ENCODE measurements at places on chromosomes 6 and 20. TPM values are rescaled to one million over a fixed set of nuclear protein-coding genes. Genes with fewer than 3 reads are reported as not detected.

Gene SLC9A8
- 27.6 TPM for total RNA-seq

Gene SLC32A1
- total RNA-seq: not detected

Gene TREM2
- total RNA-seq: not detected

Gene THEMIS
- 44.2 TPM for total RNA-seq

Gene C6orf52
- total RNA-seq: 2.4 TPM

Gene HLA-DQB2
- 0.88 TPM for total RNA-seq

Gene TRERF1
- 33.2 TPM for total RNA-seq

Gene LY6G6D
- not detected for total RNA-seq

Gene SLC17A9
- 100 TPM for total RNA-seq

Gene PRKN
- not detected for total RNA-seq

Gene SUMO4
- 23.2 TPM for total RNA-seq

Gene GJA10
- total RNA-seq: not detected

Gene TRIM39
- total RNA-seq: 21.4 TPM

Gene MOCS1
- total RNA-seq: 2.0 TPM

Gene PSMB1
- total RNA-seq: 154 TPM

Gene KLHDC3
- total RNA-seq: 60.8 TPM

Gene C20orf202
- not detected for total RNA-seq

Gene TNXB
- total RNA-seq: 3.8 TPM

Gene PARD6B
- 4.1 TPM for total RNA-seq

Gene ZSCAN23
- 1.5 TPM for total RNA-seq

Gene KCNK5
- 10.9 TPM for total RNA-seq

Gene SNX21
- total RNA-seq: 2.2 TPM

Gene HLA-DQA2
- 1.2 TPM for total RNA-seq

Gene VEGFA
- 36.8 TPM for total RNA-seq

Gene NOTCH4
- total RNA-seq: 1.4 TPM

Gene MMP24
- total RNA-seq: not detected

Gene OR2B2
- total RNA-seq: not detected

Gene CFAP61
- total RNA-seq: not detected

Gene CCDC170
- not detected for total RNA-seq

Gene SLC22A7
- total RNA-seq: not detected

Gene ELOVL4
- 3.9 TPM for total RNA-seq

Gene PLN
- total RNA-seq: not detected

Gene NNAT
- total RNA-seq: 0.53 TPM

Gene TBX18
- total RNA-seq: not detected

Gene TP53TG5
- not detected for total RNA-seq

Gene APCDD1L
- not detected for total RNA-seq

Gene GLP1R
- total RNA-seq: not detected

Gene KCNK16
- total RNA-seq: not detected

Gene TMEM170B
- total RNA-seq: 1.4 TPM

Gene ZNF334
- total RNA-seq: 0.78 TPM

Gene WFDC10B
- not detected for total RNA-seq

Gene ADGRF5
- total RNA-seq: not detected

Gene GMNN
- total RNA-seq: 81.0 TPM

Gene SOX18
- total RNA-seq: not detected

Gene MYL9
- total RNA-seq: not detected

Gene IDH3B
- total RNA-seq: 120 TPM

Gene CLVS2
- total RNA-seq: not detected

Gene SLC17A3
- total RNA-seq: not detected

Gene SLC22A3
- not detected for total RNA-seq

Gene NRN1
- total RNA-seq: 0.95 TPM

Gene AHI1
- total RNA-seq: 49.6 TPM

Gene FAM217A
- total RNA-seq: not detected

Gene PM20D2
- 6.2 TPM for total RNA-seq

Gene TCEA2
- 24.1 TPM for total RNA-seq

Gene LTB
- 110 TPM for total RNA-seq
